ENCODE measurements at places on chromosomes 16 and 17.

DNA sequence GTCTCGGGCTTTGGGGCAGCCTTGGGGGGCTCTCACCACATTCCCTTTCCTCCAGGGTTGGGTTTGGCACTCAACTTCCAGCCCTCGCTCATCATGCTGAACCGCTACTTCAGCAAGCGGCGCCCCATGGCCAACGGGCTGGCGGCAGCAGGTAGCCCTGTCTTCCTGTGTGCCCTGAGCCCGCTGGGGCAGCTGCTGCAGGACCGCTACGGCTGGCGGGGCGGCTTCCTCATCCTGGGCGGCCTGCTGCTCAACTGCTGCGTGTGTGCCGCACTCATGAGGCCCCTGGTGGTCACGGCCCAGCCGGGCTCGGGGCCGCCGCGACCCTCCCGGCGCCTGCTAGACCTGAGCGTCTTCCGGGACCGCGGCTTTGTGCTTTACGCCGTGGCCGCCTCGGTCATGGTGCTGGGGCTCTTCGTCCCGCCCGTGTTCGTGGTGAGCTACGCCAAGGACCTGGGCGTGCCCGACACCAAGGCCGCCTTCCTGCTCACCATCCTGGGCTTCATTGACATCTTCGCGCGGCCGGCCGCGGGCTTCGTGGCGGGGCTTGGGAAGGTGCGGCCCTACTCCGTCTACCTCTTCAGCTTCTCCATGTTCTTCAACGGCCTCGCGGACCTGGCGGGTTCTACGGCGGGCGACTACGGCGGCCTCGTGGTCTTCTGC lies 8.4 kb downstream of the SLC16A3 start:
- no peak for DNase-seq

DNA sequence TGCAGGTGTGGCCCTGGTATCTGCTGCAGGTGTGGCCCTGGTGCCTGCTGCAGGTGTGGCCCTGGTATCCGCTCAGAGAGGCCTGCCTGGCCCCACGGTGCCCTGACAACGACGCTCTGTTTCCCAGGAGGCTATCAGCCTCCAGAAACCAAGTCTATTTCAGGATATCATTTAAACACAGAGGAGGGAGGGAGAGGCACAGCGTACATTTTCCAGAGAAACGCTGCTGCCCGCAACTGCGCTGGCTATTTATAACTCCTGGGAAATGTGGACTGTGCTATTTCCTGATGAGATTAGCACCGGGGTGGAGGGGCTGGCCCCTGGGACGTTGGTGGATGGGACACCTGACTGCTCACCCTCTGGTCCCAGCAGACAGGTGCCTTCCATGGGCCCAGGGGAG lies 22.5 kb downstream of the TIMM22 start:
- no peak for DNase-seq

- DNase-seq, result no peak
These were observed 145.5 kb upstream of the FOXF1 start for GRCh38 chr16:86364653-86365380.

DNA sequence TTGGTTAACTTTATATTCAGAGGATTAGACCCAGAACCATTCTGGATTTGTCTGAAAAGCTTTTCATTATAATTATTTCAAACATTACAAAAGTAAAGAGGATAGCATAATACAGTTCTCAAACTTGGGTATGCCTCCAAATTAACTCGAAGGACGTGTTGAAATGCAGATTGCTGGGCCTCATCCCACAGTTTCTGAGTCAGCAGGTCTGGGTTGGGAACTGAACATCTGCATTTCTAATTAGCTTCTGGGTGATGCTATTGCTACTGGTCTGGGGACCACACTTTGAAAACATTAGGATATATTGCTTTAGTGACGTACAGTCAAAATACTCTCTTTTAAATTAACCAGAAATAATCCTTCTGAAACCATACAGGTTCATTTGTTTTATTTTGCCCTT lies 10.0 kb downstream of the TPPP3 start:
- DNase-seq, result no peak

DNA sequence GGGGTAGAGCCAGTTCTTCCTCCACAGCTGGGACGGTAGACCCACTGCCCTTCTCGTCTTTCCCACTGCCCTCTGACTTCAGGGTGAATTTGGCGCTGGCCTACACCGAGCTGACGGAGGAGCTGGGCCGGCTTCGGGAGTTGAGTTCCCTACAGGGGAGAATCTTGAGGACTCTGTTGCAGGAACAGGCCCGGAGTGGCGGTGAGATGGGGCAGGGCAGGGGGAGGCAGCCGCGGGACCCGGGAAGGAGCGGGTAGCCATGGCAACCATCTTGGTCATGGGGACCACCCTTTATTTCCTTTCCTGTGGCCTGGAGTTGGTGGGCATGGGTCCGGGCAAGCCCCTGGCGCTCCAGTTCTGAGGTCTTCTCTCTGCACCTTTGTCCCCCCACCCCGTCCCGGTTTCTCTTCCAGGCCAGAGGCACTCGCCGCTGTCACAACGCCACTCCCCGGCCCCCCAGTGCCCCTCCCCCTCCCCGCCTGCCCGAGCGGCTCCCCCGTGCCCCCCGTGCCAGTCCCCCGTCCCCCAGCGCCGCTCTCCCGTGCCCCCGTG lies 14.4 kb downstream of the TBKBP1 start:
- DNase-seq, result no peak

Measured in NCI-H526 treated with DMSO at 0.1 percent for 48 hours (cell line).